ENCODE measurements at places on chromosomes 1 and 21.

- DNase-seq: no peak
Observed at GRCh38 chr1:3745590-3746381, 6.5 kb upstream of the CCDC27 start.

GRCh38 chr1:111540928-111541327, 37.5 kb upstream of the ADORA3 start:
- no peak for DNase-seq

DNA sequence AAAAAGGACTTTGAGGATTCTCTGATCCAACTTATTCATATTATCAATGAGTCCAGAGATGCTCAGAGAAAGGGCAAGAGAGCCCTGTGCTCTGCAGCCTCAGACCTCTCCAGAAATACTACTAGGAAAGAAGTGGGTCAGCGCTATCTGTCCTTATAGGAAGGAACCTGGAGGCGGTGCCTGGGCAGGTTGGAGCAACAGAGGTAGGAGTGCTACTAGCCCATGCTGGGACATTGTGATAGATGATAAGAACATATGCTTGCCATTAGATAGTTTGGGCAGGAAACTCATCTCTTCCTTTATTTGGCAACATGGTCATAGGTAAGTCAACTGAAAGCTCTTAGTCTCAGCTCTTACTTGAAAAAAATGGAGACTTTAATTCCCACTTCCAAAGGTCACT, 133.7 kb upstream of the COA6 start:
- no peak for DNase-seq

DNA sequence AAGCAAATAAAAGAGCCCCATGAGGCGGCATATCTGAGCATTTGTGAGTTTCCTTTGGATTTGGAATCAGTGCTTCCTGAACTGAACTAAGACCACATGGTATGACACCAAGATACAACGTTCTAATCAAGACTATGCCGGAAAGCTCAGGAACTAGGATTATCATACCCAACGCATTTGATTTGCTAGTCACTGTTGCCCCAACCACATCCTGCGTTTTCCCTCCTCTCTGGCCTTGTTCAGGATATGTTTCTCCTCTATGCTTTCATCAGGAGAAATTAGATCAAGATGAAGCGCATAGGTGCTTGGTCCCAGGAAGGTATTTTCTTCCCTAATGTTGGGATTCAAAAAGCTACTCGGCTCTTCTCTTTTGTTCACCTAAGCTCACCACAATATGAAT, 79.3 kb downstream of the SLC35F3 start:
- no peak for DNase-seq

- no peak for DNase-seq
Observed at GRCh38 chr1:32337855-32338636, 2.0 kb upstream of the MARCKSL1 start.

GRCh38 chr1:218468711-218469110, 123.6 kb downstream of the TGFB2 start:
- DNase-seq: no peak

DNA sequence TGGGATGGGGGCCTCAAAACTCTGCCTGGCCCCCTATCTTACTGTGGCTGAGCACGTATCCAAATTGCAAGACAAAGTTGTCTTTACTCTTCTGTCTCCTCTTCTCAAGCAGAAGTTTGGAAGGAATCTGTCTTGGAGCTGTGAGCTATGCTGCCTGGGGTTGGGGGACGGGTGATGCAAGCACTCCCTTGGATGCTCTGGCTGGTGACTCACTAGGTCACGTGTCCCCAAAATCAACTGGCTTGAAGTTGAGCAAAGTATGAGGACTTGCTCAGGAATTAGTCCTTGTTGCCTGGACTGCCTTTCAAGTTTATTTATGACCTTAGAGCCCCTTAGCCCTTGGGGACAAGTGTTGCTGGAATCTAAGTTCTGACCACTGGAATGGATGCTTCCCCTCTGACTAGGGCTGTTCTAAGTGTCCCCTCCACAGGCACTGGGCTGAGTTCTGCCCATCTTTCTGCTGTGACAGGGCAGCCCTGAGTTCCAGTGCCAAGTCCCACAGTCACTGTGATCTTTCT, 269.5 kb downstream of the HHAT start:
- no peak for DNase-seq

DNA sequence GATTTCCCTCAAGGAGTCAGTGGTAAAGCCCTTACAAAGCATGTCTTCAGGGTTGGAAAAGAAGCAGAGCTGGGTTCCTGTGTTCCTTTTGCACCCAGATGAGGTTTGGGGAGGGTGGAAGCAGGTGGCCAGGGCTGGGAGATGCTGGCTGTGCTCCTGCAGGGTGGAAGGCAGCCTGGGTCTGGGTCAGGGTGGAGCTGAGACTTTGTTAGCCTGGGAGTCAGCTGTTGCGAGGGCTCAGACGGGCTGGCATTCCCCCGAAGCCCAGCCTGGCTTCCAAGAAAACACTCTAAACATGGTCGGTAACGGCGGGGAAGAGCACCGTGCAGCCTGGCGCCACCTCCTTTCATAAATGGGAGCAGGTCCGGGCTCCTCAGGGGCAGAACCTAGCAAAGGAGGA, 43.7 kb upstream of the EPS8L3 start:
- DNase-seq: no peak

DNA sequence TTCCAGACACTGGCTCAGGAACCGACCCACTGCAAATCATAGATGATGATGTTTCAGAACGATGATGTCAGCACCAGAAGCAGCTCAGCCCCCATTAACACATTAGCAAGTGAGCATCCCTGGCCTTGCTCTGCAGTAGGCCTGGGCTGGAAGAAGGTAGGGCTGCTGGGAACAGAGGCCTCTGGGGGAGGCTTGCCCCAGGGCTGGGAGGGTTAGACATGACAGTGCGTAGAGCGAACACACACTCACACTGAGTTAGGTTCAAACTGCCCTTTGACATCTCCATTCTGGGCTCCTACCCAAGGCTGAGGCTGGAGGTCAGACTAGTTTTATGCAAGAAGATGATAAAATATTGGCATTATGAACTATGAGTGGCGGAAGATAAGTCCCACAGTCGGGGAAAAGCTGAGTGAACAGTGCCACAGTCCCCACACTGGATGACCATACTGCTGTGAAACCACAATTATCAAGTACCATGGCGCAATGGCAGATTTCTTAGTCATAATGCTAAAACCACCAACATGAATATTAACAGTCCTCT, 91.1 kb downstream of the DMRTB1 start:
- no peak for DNase-seq

DNA sequence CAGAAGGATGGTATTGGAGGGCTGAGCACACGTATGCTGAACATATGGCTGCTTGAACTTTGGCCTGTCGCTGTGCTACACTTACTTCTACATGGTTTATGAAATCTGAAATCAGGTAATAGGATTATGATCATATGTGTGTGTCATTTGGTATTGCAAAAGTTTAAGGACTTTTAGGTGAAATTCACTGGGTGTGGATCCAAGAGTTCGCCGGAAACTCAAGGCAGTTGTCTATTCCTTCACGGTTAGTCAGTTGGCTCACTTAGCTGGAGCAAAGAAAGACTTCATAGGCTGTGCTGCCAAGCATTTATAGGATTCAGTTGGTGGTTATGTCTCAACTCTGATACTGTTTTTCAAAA, 927 bp downstream of the UAP1 start:
- no peak for DNase-seq

DNA sequence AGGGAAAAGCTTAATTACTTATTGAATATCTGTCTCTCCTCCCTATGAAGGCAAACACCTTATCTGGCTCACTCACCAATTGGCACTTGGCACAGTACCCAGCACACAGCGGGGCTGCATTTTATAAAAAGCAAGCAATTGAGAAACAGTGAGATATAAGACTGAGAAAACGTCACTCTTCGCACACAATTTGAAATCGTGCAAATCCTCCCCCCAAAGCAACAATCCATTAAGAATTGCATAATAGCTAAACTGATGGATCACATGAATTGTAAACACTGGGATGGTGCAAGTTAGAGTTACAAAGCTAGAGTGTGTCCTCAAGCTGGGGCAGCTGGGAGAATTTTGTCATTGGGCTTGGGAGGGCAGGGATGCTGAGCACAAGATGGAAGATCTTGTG, 27.1 kb downstream of the PRDX6 start:
- no peak for DNase-seq

DNA sequence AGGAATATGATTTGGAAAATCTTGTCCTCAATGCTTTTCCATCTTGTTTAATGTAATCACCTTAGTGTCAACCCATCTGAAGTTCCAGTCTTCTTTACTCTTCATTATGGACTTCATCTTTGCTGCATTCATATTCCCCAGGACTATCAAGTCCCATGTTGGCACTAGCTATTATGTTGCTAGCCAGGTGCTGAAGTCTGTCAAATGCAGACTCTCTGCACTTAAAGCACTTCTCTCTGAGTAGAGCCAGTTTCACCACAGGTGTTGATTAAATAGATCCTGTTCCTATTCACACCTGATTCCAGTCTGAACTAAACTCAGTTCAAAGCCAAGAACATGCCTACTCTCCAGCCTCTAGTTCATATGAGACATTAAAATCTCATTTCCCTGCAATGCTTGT, 75.0 kb upstream of the PKN2 start:
- DNase-seq: no peak

GRCh38 chr1:214021321-214021720, 33.5 kb downstream of the PROX1 start:
- DNase-seq: no peak

DNA sequence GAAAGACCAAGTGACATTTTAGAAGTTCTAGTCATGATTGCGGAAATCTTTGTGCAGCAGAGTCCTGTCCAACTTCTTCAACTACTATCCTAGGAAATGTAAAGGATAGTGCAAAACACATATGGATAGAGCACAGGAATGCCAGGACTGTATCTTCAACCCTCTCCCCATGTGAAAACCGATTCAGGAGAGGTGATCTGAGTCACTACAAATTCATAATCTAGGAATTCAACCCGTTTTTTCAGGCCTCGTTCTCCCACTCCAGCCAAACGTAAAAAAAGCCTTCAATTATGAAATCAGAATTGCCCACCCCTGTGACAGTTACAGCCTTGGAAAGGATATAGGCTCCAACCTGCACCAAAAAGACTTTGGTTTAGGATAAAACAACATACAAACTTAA, 52.9 kb upstream of the RGS1 start:
- no peak for DNase-seq

DNA sequence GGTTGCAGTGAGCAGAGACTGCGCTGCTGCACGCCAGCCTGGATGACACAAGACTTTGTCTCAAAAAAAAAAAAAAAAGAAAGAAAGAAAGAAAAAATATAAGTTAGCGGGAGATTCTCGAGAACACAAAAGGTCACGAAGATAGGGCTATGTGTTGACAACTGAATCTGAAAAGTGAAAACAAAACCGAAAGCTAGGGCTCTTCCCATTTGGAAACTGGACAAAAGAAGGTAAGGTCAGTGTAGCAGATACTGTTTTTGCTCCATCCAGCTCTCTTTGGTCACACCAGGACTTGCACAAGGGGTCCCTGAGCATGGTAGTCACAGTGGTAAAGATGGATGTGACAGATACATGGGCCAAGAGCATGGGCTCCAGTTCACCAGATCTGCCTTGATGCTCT, 60.4 kb upstream of the MAP10 start:
- DNase-seq: no peak

GRCh38 chr1:226584164-226584563, 35.6 kb downstream of the STUM start:
- no peak for DNase-seq

GRCh38 chr1:178916448-178917174, 45.7 kb upstream of the ANGPTL1 start:
- DNase-seq: no peak

DNA sequence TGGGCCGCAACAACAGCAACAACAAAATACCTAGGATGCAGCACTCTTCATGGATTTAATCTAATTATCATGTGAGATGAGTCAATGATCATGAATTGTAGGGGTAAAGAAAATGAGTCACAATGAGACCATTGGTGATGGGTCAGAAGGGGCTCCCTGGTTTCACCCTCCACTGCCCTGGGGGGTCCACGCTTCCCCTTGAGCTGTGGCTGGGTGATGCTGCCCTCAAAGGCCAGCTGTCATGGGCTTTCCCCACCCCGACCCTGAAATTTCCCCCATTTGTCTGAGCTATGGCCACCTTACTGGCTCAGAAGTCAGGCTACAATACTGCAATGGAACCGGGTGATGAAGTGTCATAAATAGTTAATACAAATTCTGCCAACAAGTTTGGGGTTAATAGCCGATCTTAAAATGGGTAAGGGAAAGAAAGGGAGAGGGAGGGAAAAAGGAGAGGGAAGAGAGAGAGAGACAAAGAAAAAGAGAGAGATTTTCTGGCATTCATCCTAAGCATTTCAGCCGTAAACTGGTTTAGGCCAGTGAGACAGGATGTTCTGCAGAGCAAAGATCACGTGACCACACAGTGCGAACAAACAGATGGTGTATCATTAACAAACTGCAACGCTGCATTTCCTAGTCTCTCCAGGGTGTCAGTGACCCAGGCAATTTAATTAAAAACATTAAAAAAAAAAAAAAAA, 143.4 kb upstream of the ERRFI1 start:
- DNase-seq: peak; percentile 21

DNA sequence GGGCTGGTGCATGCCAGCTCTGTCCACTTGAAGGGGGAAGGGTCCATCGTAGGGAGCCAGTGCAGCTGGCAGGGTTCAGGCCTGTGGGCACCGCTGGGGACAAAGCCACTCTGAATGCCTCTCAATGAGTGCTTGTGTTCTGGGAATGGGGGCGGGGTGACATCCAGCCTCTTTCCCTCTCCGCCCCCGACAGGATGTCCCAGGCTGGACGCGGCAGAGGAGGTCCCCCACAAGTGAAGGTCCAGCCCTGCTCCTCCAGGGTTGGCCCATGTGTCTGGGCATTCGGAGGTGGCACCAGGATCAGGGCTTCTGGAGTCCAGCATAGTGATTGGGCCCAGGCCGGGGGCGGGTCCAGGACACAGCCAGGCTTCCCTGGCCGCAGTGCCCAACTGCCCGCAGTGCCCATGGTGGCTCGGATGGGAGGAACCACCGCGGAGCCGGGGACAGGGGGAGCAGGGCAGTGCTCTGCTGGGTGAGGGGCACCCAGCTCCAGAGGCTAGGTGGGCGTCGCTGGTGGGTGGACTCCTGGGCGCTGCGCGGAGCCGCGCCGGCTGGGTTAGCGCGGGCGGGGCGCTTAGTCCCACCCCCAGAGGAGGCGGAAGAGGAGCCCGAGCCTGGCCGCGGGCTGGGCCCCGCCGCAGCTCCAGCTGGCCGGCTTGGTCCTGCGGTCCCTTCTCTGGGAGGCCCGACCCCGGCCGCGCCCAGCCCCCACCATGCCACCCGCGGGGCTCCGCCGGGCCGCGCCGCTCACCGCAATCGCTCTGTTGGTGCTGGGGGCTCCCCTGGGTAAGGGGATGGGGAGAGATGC, at the start of gene SHISA4:
Gene SHISA4 (plus strand): TSS at position 617 of the 808 bp plus-strand sequence. CDS start 97 bp downstream, at position 714.
- DNase-seq: no peak

GRCh38 chr1:193115629-193116227, 6.1 kb upstream of the CDC73 start:
- DNase-seq: no peak

- no peak for DNase-seq
Observed at GRCh38 chr1:29090937-29091618, 32.6 kb downstream of the TMEM200B start.

GRCh38 chr1:50633465-50633864, 210.2 kb upstream of the DMRTA2 start:
- DNase-seq: no peak

- no peak for DNase-seq
Observed at GRCh38 chr1:204971517-204972336, 71.3 kb upstream of the CNTN2 start.

GRCh38 chr1:119187416-119187815, 47.0 kb upstream of the WARS2 start:
- DNase-seq: no peak

All from stimulated activated CD4-positive, alpha-beta T cell treated with anti-CD3 and anti-CD28 coated beads, Interleukin-1b, Interleukin-23, amount 100 ng/mL, for 4 hours (primary cell).